ENCODE measurements at places on chromosomes 7 and 10.
A peak's percentile ranks its signal among the peaks of the same experiment; 100 is the strongest.

- no peak for DNase-seq
These were observed 162.4 kb downstream of the SORCS1 start for GRCh38 chr10:107002068-107002467.

GRCh38 chr7:129213828-129214227 is 11.0 kb upstream of the AHCYL2 start:
- peak; percentile 82 for DNase-seq

- no peak for DNase-seq
These were observed 101.2 kb downstream of the CRPPA start for GRCh38 chr7:16320099-16320660.

DNA sequence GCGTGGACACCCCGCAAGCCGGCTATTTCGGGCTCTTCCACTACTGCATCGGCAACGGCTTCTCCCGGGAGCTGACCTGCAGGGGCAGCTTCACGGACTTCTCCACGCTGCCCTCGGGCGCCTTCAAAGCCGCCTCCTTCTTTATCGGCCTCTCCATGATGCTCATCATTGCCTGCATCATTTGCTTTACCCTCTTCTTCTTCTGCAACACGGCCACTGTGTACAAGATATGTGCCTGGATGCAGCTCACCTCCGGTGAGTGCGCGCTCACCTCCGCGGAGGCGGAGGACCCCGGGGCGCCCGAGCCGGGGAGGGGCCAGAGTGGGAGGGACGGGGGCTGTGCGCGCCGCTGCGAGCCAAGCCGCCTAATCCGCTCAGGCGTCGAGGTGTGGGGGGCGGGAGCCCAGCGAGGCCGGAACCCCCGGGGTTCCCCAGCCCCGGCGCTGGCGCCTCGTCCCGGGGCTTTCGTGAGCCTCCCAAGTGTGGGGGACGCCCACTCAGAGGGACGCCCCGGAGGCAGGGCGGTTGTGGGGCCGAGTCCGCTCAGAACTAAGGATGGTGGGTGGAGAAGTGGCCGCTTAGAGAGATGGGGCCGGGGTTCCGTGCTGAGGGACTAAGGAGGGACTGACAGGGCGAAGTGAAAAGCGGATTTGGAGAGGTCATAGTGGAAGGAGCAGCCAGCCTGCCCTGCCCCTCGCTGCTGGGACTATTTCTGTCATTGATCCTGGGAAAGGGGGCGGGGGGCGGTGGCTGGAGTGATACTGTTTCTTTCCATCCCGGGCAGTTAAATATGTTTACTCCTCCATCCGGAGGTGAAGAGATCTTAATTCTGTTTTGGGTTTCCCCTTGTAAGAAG is 795 bp downstream of the LHFPL3 start:
- DNase-seq = no peak

DNA sequence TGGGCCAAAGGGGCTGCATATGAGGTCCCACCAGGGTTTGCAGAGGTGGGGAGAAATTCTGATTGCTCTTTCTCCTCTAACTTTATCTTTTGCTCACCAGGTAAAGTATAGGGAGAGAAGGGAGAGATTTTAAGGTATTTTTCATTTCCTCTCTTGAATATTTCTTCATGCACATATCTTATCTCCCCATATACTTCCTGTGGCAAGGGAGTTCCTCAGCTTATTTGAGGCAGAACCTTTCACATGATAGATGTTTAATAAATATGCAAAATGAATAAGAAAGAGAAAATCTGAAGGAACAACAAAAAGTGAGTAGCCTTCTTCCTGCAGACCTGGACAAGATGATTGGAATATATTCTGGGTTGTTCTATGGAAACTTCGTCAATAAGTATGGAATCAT is 67.4 kb upstream of the PDCD4 start:
- DNase-seq = no peak

DNA sequence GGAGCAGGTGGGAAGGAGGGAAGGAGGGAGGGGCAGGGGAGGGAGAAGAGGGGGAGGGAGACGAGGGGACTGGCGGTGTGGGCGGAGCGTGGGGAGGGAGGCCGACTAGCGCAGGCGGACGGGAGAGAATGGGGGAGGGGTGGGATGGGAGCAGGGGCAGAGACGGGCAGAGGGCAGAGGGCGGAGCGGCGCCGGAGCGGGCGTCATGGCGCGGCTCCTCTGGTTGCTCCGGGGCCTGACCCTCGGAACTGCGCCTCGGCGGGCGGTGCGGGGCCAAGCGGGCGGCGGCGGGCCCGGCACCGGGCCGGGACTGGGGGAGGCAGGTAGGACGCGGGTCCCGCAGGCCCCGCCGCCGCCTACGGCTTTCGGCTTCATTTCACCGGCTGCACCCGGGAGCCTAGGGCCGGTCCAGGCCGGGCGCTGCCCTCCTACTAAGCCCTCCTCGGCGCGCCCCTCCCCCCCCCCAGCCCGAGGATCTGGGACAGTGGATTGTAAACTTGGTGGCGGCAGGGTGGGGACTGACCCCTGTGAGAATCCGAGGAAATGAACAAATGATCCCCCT is at the start of gene MSRB2:
Gene MSRB2 (plus strand): TSS at position 176 of the 562 bp plus-strand sequence. CDS start 30 bp downstream, at position 206.
- DNase-seq = peak; percentile 81

DNA sequence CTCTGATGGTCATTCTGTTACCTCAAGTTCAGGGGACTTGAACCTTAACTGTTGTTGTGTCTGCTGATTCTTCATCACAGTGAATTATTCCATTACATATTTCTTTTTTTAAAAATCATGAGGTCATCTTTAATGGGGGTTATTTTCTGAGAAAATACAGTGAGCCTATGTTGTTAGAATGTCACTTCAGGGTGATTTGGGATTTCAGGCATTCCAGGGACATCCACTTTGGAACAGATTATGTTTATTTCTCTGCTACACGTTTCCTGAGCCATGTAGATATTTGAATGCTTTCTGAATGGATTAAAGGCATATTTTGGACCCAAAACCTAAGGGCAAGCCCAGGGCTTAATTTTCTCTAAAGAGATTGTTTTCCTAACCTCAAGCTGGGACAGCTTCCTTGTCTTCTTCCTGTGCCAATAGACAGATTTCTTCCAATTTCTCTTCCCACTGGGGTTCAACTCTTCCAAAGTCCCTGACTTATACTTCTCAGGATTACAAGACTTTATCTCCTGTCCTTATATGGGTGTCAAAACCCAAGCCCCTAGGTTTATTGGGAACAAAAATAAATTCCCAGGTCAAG is 271.7 kb downstream of the ARHGAP12 start:
- DNase-seq = no peak

- no peak for DNase-seq
These were observed 24.6 kb upstream of the INMT start for GRCh38 chr7:30727061-30727945.

- DNase-seq = no peak
These were observed 6.3 kb upstream of the SMKR1 start for GRCh38 chr7:129495987-129496386.

DNA sequence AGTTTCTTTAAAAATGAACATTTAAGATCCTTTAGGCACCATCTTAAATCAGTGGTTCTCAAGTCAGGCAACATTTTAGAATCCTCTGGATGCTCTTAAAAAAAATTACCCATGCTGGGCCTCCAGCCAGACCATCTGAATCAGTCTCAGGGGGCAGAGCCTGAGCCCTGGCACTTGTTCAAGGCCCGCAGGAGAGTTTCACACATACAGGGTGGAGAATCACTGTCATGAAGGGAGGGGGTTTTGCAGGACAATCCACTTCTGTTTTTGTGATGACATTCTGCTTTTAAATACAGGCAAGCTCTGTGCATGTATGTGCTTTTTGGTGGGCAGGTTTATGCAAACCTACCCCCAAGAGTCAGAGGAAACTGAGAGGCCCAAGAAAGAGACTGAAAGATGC is 268.6 kb downstream of the SEC23IP start:
- no peak for DNase-seq

DNA sequence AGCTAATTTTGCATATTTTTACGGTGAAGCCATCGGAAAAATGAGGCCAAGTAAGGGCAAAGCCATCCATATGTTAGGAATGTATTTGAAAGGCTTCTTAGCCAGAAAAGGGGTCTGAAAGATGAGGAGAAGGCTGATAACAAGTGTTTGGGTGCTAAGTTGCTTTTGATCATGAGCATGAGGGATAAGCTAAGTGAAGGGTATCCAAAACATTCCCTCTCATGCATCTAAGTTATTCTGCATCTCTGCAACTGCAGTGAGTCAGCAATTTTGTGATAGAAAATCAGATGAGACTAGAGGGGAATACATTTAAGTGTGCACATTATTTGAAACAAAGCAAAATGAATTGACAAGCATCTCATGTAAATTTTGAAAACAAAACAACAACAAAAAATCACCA is 282.8 kb downstream of the GPR158 start:
- no peak for DNase-seq

- DNase-seq = no peak
These were observed 163.1 kb upstream of the PLXNA4 start for GRCh38 chr7:132739271-132739955.

- DNase-seq = no peak
These were observed 205.9 kb upstream of the SEMA3D start for GRCh38 chr7:85392789-85393188.

DNA sequence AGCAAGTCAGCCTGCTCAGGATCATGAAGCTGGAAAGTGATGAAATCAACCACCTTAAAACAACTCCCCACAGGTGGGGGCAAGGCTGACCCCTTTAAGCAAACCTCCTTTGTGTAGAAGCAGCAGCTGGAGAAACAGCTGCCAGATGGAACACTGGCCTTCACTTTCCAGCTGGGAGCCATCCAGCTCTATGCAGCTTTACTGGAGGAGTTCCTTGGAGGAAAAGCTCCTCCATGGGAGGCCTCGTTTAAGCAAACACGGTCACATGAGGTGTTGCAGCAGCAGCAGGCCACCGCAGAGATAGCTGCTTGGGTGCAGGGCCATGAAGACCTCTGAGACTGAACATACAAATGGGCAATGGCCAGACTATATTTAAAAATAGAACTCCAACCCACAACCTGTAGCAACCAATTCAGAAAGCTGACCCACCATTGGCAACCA is 13.0 kb upstream of the DLG5 start:
- no peak for DNase-seq

DNA sequence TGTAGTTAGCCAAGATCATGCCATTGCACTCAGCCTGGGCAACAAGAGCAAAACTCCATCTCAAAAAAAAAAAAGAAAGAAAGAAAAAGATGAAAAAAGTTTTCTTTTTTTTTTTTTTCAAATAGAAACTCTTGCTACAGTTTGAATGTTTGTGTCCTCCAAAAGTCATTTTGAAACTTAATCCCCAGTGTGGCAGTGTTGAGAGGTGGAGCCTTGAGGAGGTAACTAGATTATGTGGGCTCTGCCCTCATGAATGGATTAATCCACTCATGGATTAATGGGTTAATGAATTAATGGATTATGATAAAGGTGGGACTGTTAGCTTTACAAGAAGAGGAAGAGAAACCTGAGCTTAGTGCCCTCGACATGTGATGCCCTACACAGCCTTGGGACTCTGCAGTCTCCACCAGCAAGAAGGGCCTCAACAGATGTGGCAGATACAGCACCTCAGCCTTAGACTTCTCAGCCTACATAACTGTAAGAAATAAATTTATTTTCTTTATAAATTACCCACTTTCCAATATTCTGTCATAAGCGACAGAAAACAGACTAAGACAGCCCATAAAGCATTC is 25.1 kb downstream of the CPEB3 start:
- DNase-seq = no peak

DNA sequence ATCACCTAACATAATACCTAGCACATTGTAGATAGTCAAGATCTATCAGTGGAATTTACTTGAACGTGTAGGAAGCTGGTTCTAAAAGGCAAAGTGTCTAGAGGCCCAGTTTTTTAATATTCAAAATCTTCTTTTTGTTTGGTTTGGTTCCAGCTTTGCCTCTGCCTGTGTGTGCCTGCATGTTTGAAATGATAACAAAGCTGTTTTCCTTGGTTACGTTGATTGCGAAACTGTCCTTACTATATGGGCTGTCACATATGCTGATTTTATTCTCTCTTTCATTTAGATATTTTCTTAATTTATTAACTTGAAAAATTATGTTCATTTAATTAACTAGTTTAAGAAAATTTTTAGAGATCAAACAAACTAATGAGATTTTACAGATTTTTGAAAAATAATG is 237.3 kb downstream of the SEMA3A start:
- DNase-seq = peak; percentile 34

DNA sequence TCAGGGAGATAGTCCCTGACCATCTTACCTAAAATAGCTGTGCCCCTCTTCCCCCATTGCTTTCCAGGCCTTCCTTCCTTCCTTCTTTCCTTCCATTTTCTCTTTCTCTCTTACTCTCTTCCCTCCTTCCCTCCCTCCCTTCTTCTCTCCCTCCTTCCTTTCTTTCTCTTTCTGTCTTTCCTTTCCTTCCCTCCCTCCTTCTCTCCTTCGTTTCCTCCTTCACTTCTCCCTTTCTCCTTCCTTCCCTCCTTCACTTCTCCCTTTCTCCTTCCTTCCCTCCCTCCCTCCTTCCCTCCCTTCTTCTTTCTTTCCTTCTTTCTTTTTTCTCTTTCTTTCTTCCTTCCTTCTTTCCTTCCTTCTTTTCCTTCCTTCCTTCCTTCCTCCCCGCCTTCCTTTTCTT is 24.6 kb upstream of the MKX start:
- DNase-seq = no peak

- DNase-seq = no peak
These were observed 50.7 kb upstream of the RPA3 start for GRCh38 chr7:7768977-7769709.

- DNase-seq = no peak
These were observed 43.0 kb downstream of the CH25H start for GRCh38 chr10:89164080-89164479.

- DNase-seq = no peak
These were observed 33.6 kb downstream of the CFAP46 start for GRCh38 chr10:132908621-132909295.

- no peak for DNase-seq
These were observed 14.4 kb downstream of the SGPL1 start for GRCh38 chr10:70830164-70830563.

DNA sequence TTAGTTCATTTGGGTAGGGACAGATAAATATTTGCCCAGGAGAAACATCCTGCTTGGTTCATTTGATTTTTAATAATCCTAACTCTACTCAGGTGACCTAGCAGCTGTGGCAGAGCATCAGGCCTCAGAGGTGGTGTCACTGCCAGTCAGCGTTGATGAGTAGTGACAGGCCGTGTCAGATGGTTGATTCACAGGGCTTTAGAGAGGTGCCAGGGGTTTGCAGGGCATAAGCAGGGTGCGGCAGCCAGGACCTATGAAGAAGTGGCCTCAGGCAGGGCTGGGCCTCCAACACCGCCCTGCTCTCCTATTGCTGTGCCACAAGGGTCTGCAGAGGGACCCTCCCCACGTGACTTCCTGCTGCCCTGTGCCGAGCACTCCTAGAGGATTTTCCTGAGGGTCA is 128.1 kb downstream of the HECW1 start:
- no peak for DNase-seq

DNA sequence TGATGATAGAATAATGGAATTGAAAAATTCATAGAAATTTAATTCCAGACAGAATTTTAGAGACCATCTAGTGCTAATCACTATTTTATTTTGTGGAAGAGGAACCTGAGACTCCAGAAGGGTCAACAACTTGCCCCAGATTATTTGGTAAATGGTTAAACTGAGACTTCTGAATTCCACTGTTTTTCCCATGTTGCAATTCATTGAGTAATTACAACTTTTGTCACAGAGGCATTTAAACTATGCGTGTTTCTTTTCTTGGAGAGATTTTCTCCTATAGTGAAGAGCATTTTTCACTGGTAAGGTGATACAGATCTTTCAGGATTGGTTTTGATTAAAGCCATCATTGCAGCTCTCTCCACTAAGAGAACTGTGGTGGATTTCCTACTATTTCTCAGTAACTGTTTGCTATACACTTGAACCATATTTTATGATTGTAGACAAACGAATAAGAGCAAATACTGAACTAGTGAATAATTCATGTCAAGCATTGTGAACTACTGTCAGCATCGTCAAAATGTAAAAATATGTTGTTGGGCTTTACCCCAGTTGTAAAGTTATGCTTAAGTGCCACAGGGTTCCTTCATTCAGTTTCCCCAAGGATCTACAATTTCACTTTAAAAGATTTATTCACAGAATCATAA is 26.5 kb downstream of the LRGUK start:
- peak; percentile 95 for DNase-seq
